ENCODE measurements at places on chromosomes 1 and 21. TPM values are rescaled to one million over a fixed set of nuclear protein-coding genes. Genes with fewer than 3 reads are reported as not detected.

The C2CD4D gene
- 2.3 TPM for total RNA-seq

DNA sequence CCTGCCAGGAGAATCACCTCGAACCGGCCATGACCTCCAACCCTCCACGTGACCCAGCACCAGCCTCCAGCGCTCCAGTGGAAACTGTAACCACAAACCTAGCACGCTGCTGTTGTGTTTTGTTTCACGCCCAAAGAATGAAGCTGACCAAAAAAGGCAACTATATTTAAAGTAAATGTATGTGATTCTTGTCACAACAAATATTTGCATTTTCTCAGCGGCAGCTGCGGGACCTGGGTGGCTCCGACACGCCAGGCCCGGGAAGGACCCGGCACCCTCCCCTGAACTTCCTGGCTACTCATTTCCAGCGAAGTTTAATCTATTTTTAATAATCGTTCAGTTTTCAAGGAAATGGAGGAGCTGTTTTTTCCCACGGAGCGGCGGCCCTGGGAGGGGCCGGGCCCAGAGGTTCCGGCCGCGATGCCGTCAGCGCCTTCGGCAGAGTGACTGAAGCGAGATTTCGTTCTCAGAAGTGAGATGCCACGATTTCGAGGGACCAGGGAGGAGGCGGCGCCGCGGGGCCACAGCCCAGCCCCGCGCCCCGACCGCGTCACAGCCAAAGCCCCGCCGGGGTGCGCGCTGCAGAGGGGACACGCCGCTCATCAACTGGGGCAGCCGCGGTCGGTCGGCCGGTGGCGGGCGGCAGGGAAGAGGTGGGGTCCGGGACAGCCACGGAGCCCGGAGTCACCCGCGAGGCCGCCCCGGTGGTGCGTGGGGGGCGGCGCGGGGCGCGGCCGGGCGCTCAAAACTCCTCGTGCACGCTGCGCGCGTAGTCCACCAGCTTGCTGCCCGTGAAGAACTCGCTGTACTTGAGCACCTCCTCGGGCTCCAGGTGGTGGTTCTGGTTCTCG lies 3.0 kb upstream of the TNFRSF4 start:
- peak; percentile 52 for DNase-seq

DNA sequence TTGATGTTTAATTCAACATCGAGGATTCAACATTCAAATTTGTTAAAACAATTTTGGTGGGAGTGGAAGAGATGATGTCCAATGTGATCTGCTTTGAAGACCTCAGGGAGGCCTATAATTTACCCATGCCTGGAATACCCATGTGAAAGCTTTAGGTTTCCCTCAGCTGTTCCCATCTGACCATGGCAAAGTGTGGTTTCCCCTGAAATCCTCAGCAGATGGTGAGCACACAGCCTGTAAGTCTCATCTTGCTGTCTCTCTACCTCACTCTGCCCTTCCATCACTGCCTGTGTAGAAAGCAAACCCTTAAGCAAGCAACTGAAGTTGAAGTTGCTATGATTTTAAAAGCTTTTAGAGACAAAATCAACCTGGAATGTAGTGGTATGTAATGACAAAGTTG lies 80.1 kb upstream of the ATF3 start:
- DNase-seq = no peak

- DNase-seq = no peak
Measured at GRCh38 chr1:63831409-63831808, 57.6 kb downstream of the ROR1 start.

- no peak for DNase-seq
Measured at GRCh38 chr1:53148123-53148522, 5.7 kb upstream of the SLC1A7 start.

DNA sequence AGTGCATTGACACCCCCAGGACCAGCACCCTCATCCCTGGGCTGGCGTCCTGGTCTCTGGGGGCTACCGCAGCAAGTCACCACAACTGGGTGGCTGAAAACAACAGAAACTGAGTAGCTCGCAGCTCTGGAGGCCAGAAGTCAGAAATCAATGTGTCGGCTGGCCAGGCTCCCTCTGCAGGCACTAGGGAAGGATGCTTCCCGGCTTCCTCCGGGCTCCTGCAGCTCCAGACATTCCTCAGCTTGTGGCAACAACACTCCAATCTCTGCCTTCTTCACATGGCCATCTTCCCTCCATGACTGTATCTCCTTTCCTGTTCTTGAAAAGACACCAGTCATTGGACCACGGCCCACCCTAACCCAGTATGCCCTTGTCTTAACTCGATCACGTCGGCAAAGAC lies 224.2 kb downstream of the NPHP4 start:
- DNase-seq = no peak

The NUAK2 gene
- total RNA-seq = 5.1 TPM

The PRAMEF27 gene
- total RNA-seq = not detected

GRCh38 chr1:75274920-75275506 lies 140.8 kb downstream of the LHX8 start:
- DNase-seq = no peak

DNA sequence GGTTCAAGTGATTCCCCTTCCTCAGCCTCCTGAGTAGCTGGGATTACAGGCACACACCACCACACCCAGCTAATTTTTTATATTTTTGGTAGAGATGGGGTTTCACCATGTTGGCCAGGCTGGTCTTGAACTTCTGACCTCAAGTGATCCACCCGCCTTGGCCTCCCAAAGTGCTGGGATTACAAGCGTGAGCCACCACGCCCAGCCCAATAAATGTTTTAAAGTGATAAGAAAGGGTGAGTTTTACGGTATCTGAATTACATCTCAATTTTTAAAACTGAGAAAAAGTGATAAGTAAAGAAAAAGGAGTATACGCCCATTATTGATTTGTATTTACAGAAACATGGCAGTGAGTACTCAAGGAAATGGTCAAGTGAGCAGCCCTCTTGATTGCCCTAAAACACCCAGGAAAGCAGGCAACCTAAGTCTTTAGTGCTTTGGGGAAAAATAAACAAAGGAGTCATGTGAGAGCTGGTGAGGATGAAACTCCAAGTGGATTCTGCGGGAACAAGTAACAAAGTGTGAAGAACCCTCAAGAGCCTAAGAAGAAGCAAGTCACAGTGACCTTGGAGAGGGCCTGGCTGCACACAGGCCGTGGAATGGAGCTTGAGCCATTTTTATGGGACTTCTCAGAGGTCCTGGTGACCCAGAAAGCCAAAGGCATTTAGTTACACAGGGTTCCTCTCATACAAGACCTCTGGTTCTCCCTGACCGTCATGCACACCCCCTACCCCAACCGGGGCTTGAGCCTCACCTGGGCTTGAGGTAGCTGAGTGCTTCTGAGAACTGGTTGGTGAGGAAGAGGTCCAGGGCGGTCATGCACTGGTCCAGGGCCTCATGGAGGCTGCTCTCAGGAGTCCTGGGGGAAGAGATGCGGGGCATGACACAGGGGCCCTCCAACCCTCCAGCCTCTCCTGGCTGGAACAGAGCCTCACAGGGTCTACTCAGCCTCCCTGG lies 9.1 kb downstream of the TTC39A start:
- DNase-seq = no peak

The TCHH gene
- not detected for total RNA-seq

- no peak for DNase-seq
Measured at GRCh38 chr21:41664881-41665765, 101.7 kb downstream of the RIPK4 start.

- no peak for DNase-seq
Measured at GRCh38 chr1:168472223-168472622, 71.6 kb downstream of the XCL2 start.

GRCh38 chr1:21246905-21247642 lies 43.2 kb downstream of the ECE1 start:
- no peak for DNase-seq

GRCh38 chr1:222613627-222614026 lies 4.3 kb upstream of the MIA3 start:
- DNase-seq = no peak

GRCh38 chr21:32413015-32413504 lies 554 bp downstream of the EVA1C start:
- peak; percentile 8 for DNase-seq

DNA sequence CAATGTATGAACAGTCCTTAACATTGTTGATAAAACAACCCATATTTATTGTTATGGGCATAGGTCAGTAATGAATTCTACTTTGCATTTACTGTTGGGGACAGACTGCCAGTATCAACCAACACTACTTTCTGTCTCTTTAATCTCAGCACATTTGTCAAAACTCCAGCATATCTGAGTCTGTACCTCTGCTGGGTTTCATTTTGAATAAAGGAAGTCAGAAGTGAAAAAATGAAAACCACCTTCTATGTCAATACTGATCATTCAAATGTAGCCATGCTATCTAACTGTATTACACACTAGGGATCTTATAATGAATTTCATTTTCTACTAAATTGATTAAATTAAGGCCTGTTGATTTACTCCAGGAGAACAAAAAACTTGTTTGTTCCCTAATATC lies 24.2 kb upstream of the CXADR start:
- no peak for DNase-seq

- DNase-seq = no peak
Measured at GRCh38 chr1:220922951-220923350, 43.7 kb downstream of the HLX start.

The SLC44A5 gene
- not detected for total RNA-seq

The CLCNKB gene
- total RNA-seq = not detected

The GPR89B gene
- 13.0 TPM for total RNA-seq

DNA sequence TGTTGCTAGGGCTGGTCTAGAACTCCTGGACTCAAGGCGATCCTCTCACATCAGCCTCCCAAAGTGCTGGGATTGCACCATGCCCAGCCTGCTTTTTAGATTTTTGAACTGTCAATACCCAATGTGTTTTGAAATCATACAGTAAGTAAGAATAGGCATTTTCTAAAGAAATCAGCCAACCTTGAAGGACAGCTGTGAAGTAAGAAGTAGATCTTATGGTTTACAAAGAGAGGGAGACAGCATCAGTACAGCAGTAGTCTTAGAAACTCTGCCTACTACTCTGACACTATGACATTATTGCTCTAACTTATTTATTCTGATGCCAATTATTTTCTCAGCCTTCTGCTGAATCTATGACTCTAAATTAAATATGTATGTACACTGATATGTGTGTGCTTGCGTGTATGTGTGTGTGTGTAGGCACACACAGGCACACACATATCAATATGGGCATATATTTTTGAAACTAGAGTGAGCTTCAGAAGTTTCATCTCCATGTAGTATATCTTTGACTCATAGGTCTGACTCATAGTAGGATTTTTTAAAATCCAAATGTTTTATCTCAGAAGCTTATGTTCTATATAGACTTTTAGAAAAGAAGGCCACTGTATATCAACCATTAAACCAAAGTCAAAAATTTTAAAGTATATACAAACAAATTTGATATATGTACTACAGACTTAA lies 140.4 kb downstream of the COL24A1 start:
- DNase-seq = no peak

The PLXNA2 gene
- 2.2 TPM for total RNA-seq

All from T-helper 17 cell (primary cell).